ENCODE measurements at places on chromosomes 2 and 18. TPM values are rescaled to one million over a fixed set of nuclear protein-coding genes. Genes with fewer than 3 reads are reported as not detected.

ABHD3 gene
- total RNA-seq, result 5.5 TPM

B4GALT6 gene
- total RNA-seq, result 6.0 TPM

LTBP1 gene
- total RNA-seq, result 99.0 TPM

IL36A gene
- not detected for total RNA-seq

DNA sequence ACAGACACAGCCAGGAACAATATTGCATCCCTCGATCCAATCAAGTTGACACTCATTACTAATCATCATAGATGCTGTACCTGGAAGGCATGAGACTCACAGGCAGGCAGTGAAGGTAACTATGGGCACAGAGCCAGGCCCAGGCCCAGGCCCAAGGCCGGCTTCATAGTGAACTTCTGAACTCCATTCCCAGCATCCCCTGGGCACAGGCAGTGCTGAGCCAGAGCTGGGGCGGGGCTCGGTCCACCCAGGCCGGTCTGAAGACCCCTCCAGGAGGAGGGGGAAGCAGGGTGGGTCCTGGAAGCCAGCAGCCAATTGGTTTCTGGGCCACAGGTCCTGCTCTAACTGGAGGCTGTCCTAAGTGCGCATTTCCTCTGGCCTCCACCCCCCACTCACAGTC is 37.6 kb downstream of the MLPH start:
- no peaks in the 10 kb centered on the region for H3K4me1 ChIP-seq
- peaks cover 12% of the 10 kb centered on the region for H3K36me3 ChIP-seq
- no peak overlapping the region for H3K4me3 ChIP-seq
- peak; percentile 33 for DNase-seq
- H3K27ac ChIP-seq, result no peak overlapping the region

GRCh38 chr2:125086313-125087184 is 1061.5 kb downstream of the CNTNAP5 start:
- H3K27ac ChIP-seq, result no peak overlapping the region
- H3K36me3 ChIP-seq, result peaks cover 5% of the 10 kb centered on the region
- H3K4me1 ChIP-seq, result peaks cover 11% of the 10 kb centered on the region
- no peak overlapping the region for H3K4me3 ChIP-seq
- no peaks in the 10 kb centered on the region for H3K27me3 ChIP-seq

DNA sequence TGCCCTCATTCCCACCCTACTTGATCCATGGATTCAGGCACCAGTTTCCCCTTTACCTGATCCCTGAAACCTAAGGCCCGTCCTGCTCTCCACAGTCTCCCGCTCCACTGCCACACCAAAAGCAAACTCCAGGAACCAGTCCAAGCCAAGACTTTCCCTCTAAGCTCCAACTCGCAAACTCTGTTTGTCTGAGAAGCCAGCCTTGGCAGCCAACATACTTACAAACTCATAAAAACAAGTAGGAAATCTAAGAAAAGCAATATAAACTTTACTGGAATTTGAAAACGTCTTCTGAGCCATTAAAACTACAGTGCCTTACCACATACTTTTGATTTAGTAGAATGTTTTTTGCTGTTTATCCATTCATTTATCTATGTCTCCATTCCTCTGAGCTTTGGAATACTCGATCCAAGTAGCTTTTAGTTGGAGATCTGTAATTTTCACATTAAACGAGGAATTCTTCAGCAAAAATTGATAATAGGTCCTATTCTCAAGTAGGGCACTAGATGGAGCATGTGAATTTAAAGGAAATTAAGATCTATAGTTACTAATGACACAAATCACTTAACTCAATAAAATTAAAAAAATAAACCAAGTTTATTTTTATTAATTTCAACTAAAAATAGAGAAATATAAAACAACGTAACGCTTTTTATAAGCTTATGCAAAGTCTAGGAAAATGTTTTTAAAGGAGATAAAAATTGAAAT is 199.7 kb downstream of the MYO3B start:
- H3K4me3 ChIP-seq, result no peak overlapping the region
- DNase-seq, result no peak
- no peak overlapping the region for H3K27ac ChIP-seq

- H3K27me3 ChIP-seq, result no peaks in the 10 kb centered on the region
- peak overlapping the region; percentile 82 for H3K27ac ChIP-seq
- H3K36me3 ChIP-seq, result no peaks in the 10 kb centered on the region
- peaks cover 7% of the 10 kb centered on the region for H3K4me1 ChIP-seq
- H3K4me3 ChIP-seq, result peak overlapping the region; percentile 16
These were observed 75.4 kb downstream of the TAF4B start for GRCh38 chr18:26301681-26302080.

DNA sequence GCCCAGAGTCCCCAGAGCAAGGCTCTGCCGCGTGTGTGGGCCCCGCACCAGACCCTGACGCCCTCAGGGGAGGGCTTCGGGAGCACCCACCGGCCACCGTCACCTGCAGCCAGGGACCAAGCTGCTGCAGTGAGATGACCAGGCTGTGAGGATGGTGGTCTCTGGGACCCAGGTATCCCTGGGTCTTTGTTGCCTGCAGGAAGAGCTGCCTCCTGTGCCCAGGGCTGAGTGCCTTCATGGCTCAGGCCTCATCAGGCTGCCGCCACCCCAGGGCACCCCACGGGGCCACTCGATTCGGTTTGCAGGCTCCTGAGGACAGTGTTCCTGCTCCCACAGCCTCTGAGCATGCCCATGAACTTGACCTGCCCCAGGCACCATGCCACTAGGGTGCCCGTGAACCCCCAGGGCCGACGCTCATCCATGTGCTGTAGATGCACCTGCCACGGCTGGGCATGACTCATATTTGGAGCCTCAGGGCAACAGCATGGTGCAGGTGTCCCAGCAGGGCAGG is 109.8 kb downstream of the FAM210A start:
- DNase-seq, result no peak
- peaks cover 36% of the 10 kb centered on the region for H3K27me3 ChIP-seq
- H3K4me3 ChIP-seq, result no peak overlapping the region
- H3K27ac ChIP-seq, result no peak overlapping the region

GRCh38 chr2:234835738-234836137 is 116.1 kb upstream of the SH3BP4 start:
- no peak overlapping the region for H3K27ac ChIP-seq
- no peak for DNase-seq
- H3K4me1 ChIP-seq, result peaks cover 8% of the 10 kb centered on the region
- H3K4me3 ChIP-seq, result no peak overlapping the region
- no peaks in the 10 kb centered on the region for H3K27me3 ChIP-seq

GRCh38 chr2:115364093-115364492 is 921.7 kb downstream of the DPP10 start:
- H3K4me3 ChIP-seq, result no peak overlapping the region
- DNase-seq, result no peak
- H3K27ac ChIP-seq, result no peak overlapping the region
- no peaks in the 10 kb centered on the region for H3K4me1 ChIP-seq
- H3K27me3 ChIP-seq, result no peaks in the 10 kb centered on the region

DNA sequence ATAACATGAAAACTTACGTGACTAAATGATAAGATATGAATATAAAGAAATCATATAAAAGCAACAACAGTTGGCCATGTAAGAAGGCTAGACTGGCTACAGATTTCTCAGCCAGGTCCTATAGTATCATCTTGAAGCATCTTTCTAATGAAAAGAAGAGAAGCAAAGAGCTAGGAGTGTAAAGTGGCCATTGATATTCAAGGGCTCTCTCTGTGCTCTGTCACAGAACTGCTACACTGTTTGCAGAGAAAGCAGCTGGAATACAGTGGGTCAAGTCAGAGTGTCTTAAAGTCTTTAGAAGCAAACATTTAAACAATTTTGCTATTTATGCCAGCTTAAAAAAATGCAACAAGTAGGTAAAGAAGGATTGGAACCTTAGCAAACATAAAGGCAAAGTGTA is 118.8 kb downstream of the SCN9A start:
- no peaks in the 10 kb centered on the region for H3K27me3 ChIP-seq
- no peaks in the 10 kb centered on the region for H3K36me3 ChIP-seq
- H3K4me1 ChIP-seq, result no peaks in the 10 kb centered on the region
- no peak for DNase-seq
- H3K27ac ChIP-seq, result no peak overlapping the region

DNA sequence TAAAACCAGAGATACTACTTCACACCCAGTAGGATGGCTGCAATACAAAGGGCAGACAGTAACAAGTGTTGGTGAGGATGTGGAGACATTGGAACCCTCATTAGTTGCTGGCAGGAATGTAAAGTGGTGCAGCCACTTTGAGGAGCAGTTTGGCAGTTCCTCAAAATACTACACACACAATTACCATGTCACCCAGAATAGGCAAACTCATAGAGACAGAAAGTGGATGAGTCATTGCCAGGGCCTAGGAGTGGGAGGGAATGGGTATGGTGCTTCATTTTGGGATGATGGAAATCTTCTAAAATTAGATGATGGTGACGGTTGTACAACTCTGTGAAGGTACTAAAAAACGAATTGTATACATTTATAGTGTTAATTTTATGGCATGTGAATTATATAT is 54.8 kb downstream of the ATP9B start:
- H3K4me1 ChIP-seq, result no peaks in the 10 kb centered on the region
- no peak overlapping the region for H3K27ac ChIP-seq
- DNase-seq, result peak; percentile 13
- no peaks in the 10 kb centered on the region for H3K27me3 ChIP-seq

DNA sequence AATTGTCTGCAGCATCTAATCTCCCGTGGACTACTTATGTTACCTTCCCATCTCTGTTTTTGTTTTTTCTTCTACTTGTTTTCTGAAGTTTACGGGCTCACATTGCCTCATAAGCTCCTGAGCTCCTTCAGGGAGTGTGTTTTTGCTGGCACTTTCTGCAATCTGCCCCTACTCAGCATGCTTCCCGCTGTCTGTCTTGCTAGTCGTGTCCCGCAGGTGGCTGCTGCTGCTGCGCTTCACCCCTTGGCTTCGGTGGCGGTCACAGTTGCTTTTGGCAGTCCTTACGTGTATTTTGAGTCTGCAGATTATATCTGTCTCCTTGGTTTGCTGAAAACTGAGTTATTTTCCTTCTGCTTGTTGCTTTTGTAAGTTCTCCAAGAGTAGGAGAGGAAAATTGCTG is 37.3 kb downstream of the FER1L5 start:
- no peaks in the 10 kb centered on the region for H3K36me3 ChIP-seq
- peaks cover 13% of the 10 kb centered on the region for H3K27me3 ChIP-seq
- no peak overlapping the region for H3K27ac ChIP-seq
- no peaks in the 10 kb centered on the region for H3K4me1 ChIP-seq
- H3K4me3 ChIP-seq, result no peak overlapping the region
- no peak for DNase-seq

DNA sequence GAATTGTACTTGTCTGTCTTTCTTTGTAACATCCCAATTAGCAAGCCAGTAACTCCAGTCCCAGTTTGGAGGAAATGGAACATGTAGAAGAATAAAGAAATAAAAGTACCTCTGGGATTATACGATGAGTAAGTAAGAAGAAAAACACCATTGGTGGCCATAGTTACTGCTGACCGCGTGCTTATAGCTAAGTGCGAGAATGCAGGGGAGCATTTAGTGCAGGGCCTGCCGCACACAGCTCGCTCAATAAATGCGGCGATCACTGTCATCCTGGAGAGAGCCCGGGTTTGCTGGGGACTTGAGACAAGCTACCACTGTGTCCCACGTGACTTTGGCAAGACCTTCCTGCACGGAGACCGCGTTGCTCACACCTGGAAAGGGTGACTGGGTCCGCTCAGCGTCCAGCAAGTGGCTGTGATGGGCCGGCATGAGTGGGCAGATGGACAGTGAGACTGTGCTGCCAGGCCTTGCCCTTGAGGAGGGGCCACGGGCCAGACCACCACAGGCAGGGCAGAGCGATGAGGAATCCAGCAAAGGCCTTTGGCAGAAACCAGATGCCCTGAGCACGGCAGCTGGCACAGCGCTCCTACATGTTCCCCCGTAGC is 54.8 kb downstream of the ADI1 start:
- peaks cover 37% of the 10 kb centered on the region for H3K36me3 ChIP-seq
- DNase-seq, result no peak
- no peak overlapping the region for H3K4me3 ChIP-seq
- no peaks in the 10 kb centered on the region for H3K27me3 ChIP-seq
- peaks cover 29% of the 10 kb centered on the region for H3K4me1 ChIP-seq

GRCh38 chr2:98731894-98732349 is 990 bp upstream of the MGAT4A start:
- no peak for DNase-seq
- H3K27me3 ChIP-seq, result no peaks in the 10 kb centered on the region

- no peaks in the 10 kb centered on the region for H3K27me3 ChIP-seq
- DNase-seq, result peak; percentile 76
- H3K4me3 ChIP-seq, result no peak overlapping the region
- H3K4me1 ChIP-seq, result peaks cover 10% of the 10 kb centered on the region
- no peaks in the 10 kb centered on the region for H3K36me3 ChIP-seq
These were observed 17.1 kb upstream of the NFE2L2 start for GRCh38 chr2:177281400-177282180.

- no peaks in the 10 kb centered on the region for H3K36me3 ChIP-seq
- H3K27ac ChIP-seq, result no peak overlapping the region
- no peak for DNase-seq
- peaks cover 20% of the 10 kb centered on the region for H3K4me1 ChIP-seq
- H3K4me3 ChIP-seq, result no peak overlapping the region
These were observed 16.9 kb downstream of the INPP4A start for GRCh38 chr2:98461498-98462049.

DNA sequence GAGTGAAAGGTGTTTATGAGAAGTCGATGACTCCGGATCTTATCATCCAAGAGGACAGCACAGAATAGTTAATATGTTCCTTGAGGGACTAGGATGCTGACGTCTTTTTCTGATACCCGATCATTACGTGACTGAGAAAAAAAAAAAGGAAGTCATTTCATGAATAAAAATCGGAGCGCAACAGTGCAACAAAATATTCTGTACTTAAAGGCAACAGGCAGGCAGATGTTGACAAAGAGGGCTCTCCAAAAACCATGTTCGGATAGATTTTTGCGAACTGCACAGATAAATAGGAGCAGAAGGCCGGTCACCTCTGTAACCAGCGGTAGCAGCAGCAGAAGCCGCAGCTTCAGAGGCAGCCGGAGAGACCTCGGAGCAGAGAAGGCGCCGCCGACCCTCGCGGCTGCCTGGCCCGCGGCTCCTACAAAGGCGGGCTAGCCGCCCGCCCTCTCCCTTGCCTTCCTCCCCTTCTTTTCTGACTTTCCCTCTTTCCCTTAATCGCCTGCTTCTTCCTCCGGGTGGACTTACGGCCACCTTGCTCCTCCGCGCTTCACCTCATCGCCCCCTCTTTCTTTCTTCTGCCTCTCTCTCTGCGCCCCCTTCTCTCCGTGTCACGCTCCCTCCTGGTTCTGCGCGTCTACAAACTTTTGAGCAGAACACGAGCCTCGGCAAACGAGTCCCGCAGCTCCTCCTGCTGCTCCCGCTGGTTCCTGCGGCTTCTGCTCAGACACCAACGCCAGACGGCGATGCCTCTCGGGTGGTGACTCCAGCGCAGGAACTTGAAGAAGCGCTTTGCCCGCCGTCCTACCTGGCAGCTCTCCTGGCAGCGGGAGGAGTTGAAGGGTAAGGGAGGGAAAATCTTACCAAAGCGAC is at the start of gene ADCYAP1:
ADCYAP1 (plus strand) TSS at position 654 of the 873 bp plus-strand sequence. CDS start 516 bp downstream, outside the sequence.
- H3K27ac ChIP-seq, result no peak within 1 kb of the TSS
- no peak for DNase-seq
- H3K36me3 ChIP-seq, result no peaks in the 10 kb centered on the region
- H3K27me3 ChIP-seq, result peaks cover 42% of the 10 kb centered on the region
- no peak within 1 kb of the TSS for H3K4me3 ChIP-seq
- H3K4me1 ChIP-seq, result no peaks in the 10 kb centered on the region
